ENCODE measurements at places on chromosomes 12 and 14. TPM values are rescaled to one million over a fixed set of nuclear protein-coding genes. Genes with fewer than 3 reads are reported as not detected.

Gene ESR2
- total RNA-seq: 2.2 TPM

Gene SIX6
- not detected for total RNA-seq

Gene MAP1LC3B2
- total RNA-seq: not detected

Gene CCDC38
- not detected for total RNA-seq

Gene SLC5A8
- total RNA-seq: not detected

- no peak for DNase-seq
Observed at GRCh38 chr14:90811641-90812040, 4.6 kb downstream of the TTC7B start.

DNA sequence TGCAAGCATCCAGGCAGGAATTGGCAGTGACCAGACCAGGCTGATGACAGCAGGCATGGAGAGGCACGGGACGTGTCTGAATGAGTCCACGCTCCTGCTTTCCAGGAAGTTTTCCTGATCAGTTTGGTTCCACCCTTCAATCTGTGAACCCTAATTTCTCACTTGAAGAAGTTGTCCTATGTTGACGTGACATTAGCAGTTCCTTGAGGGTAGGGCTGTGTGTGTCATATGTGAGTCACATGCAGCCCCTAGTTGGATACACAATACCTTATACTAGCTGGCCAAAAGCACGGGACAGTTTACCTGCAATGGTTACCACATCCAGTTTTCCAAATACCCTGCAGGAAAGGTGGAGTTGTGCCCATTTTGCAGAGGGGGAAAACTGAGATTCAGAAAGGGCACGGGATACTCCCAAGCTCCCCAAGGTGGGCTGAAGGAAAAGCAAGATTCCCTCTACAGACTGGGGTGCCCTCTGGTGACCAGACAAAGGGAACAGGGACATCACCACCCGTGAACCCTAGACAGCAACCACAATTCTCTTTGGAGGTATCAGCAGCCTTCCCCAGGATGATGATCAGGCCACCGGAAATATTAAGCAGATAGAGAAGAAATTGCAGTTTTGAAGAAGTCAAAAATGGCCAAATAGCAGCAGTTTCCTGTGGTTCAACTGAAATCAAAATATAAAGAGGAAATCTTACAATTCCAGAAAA is 194.5 kb downstream of the PHETA1 start:
- no peak for DNase-seq

GRCh38 chr12:19484738-19485137 is 45.4 kb downstream of the AEBP2 start:
- DNase-seq: no peak

GRCh38 chr14:83044001-83044400 is 1510.3 kb upstream of the SEL1L start:
- DNase-seq: no peak

DNA sequence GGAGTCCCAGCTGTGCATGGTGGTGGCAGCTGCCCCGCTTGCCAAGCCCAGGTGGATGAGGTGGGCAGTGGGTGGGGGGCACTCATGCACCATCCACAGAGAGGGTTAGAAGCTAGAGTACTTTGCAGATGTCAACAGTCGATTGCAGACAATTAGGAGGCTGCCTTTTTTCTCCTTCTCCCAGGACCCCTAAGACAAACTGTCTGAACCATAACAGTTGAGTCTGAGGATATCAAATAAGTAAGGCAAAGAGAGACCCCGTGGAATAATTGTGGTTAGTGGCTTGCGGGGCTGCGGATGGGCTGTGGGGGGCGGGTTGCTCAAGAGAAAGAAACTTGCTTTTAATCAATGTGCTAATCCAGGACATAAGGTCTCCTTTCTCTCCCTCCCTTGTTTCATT is 926.2 kb downstream of the VRK1 start:
- DNase-seq: no peak

DNA sequence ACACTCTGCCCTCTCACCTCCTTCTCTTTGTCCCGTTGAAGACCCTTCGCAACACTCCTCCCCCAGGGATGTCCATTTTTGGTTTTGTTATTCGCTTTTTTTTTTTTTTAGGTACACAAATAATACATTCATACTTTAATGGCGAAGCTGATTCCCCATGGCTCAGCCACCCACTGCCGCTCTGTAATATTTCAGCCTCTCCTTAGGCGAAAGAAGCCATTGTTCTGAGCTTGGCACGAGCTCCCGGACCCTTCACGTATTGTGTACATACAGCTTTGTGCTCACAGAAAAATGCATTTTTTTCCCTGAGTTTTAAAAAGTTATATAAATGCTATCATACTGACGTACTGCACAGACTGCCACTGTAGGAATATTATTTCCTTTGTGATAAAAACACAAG is 115.0 kb downstream of the TMEM132C start:
- no peak for DNase-seq

GRCh38 chr12:75863533-75863932 is 168.0 kb downstream of the PHLDA1 start:
- DNase-seq: no peak

DNA sequence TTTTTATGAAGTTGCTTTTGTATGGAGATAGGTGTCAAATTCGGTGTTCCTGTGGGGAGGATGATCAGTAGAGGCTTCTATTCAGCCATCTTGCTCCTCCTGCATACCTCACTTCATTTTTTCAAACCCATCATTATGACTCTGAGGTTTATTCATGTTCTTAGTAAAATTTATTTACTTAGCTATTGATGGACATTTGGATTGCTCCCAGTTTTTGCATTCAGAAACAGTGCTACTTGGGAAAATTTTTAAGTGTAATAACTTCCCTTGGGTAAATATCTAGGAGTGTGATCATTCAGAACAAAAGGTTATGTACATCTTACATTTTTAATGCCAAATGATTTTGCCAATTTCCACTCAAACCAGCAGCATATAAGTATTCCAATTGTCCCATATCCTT is 208.3 kb downstream of the SYNE2 start:
- DNase-seq: no peak

All from vagina (tissue), 2 donors.